ENCODE measurements at places on chromosomes 6 and 20. TPM values are rescaled to one million over a fixed set of nuclear protein-coding genes. Genes with fewer than 3 reads are reported as not detected.

The PTCHD4 gene
- polyA plus RNA-seq = 0.07 TPM

The SLC22A1 gene
- 1.7 TPM for polyA plus RNA-seq

The ANKEF1 gene
- 3.2 TPM for polyA plus RNA-seq

The PCSK2 gene
- 0.18 TPM for polyA plus RNA-seq

The IL17F gene
- 0.96 TPM for polyA plus RNA-seq

The RIPPLY2 gene
- 0.23 TPM for polyA plus RNA-seq

All from thymus (tissue), 14 donors.